ENCODE measurements at places on chromosomes 16 and 17.

- no peak for DNase-seq
These were observed 44.0 kb upstream of the MEAK7 start for GRCh38 chr16:84548508-84548907.

- no peak for DNase-seq
These were observed 11.5 kb upstream of the PIPOX start for GRCh38 chr17:29031488-29031887.

DNA sequence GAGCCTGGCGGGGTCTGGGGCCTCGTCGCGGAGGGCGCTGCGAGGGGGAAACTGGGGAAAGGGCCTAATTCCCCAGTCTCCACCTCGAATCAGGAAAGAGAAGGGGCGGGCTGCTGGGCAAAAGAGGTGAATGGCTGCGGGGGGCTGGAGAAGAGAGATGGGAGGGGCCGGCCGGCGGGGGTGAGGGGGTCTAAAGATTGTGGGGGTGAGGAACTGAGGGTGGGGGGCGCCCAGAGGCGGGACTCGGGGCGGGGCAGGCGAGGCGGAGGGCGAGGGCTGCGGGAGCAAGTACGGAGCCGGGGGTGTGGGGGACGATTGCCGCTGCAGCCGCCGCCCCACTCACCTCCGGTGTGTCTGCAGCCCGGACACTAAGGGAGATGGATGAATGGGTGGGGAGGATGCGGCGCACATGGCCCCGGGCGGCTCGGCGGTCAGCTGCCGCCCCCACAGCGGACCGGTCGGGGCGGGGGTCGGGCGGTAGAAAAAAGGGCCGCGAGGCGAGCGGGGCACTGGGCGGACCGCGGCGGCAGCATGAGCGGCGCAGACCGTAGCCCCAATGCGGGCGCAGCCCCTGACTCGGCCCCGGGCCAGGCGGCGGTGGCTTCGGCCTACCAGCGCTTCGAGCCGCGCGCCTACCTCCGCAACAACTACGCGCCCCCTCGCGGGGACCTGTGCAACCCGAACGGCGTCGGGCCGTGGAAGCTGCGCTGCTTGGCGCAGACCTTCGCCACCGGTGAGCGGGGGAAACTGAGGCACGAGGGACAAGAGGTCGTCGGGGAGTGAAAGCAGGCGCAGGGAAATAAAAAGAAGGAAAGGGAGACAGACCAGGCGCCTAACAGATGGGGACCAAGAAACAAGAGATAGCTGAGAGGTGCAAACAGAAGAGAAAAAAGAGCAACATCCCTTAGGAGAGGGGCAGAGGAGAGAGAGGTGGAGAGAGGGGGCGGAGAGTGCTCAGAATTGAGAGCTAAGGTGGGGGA lies at the start of gene PNMT:
TSS of gene PNMT (plus strand) at position 509 of the 980 bp plus-strand sequence. CDS start at position 532, 23 bp downstream.
- DNase-seq, result peak; percentile 41

DNA sequence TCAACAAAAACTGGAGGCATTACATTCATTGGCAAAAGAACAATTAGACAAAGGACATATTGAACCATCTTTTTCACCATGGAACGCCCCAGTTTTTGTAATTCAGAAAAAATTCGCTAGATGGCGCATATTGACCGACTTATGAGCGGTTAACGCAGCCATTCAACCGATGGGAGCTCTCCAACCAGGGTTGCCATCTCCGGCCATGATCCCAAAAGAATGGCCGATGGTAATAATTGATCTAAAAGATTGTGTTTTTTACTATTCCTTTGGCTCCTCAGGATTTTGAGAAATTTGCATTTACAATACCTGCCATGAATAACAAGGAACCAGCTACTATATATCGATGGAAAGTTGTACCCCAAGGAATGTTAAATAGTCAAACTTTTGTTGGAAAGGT lies 21.4 kb downstream of the ALOX15B start:
- no peak for DNase-seq

DNA sequence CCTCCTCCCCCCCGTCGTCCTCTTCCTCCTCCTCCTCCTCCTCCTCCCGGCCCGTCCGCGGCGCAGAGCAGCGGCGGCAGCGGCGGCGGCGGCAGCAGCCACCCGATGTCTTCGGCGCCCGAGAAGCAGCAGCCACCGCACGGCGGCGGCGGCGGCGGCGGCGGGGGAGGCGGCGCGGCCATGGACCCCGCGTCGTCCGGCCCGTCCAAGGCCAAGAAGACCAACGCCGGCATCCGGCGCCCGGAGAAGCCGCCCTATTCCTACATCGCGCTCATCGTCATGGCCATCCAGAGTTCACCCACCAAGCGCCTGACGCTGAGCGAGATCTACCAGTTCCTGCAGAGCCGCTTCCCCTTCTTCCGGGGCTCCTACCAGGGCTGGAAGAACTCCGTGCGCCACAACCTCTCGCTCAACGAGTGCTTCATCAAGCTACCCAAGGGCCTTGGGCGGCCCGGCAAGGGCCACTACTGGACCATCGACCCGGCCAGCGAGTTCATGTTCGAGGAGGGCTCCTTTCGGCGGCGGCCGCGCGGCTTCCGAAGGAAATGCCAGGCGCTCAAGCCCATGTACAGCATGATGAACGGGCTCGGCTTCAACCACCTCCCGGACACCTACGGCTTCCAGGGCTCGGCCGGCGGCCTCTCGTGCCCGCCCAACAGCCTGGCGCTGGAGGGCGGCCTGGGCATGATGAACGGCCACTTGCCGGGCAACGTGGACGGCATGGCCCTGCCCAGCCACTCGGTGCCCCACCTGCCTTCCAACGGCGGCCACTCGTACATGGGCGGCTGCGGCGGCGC lies at the start of gene FOXF1:
TSS of gene FOXF1 (plus strand) at position 63 of the 797 bp plus-strand sequence. CDS start at position 106, 43 bp downstream.
- no peak for DNase-seq

GRCh38 chr16:87375426-87376135 lies 8.0 kb downstream of the FBXO31 start:
- DNase-seq, result no peak

- no peak for DNase-seq
These were observed 188.0 kb downstream of the CDH11 start for GRCh38 chr16:64933885-64934284.
